ENCODE measurements at places on chromosomes 7 and 10.

GRCh38 chr10:60480865-60481563 is 91.3 kb upstream of the ANK3 start:
- no peak for DNase-seq

GRCh38 chr7:48755061-48755555 is 169.2 kb upstream of the CDC14C start:
- DNase-seq = no peak

DNA sequence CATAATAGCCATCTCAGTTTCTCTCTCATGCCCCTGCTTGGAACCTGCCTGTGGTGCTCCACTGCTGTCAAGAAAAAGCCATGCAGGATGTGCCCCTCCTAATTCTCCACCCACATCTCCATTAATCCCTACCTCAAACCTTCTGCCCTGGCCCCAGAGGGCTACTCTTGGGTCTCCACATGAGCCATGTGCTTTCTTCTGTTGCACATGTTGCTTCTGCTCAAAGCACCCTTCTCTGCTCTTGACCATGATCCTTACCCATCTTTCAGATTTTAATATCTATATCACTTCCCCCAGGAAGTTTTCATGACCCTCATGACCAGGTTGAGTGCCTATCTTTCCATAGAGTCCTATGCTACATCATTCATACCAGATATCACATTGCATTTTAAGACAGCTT is 514.2 kb downstream of the RPS24 start:
- no peak for DNase-seq

GRCh38 chr7:51476026-51476425 is 159.4 kb upstream of the COBL start:
- no peak for DNase-seq

- peak; percentile 78 for DNase-seq
Observed at GRCh38 chr10:78165617-78166016, 132.0 kb downstream of the RPS24 start.

GRCh38 chr10:75170215-75170614 is 40.4 kb upstream of the VDAC2 start:
- no peak for DNase-seq

DNA sequence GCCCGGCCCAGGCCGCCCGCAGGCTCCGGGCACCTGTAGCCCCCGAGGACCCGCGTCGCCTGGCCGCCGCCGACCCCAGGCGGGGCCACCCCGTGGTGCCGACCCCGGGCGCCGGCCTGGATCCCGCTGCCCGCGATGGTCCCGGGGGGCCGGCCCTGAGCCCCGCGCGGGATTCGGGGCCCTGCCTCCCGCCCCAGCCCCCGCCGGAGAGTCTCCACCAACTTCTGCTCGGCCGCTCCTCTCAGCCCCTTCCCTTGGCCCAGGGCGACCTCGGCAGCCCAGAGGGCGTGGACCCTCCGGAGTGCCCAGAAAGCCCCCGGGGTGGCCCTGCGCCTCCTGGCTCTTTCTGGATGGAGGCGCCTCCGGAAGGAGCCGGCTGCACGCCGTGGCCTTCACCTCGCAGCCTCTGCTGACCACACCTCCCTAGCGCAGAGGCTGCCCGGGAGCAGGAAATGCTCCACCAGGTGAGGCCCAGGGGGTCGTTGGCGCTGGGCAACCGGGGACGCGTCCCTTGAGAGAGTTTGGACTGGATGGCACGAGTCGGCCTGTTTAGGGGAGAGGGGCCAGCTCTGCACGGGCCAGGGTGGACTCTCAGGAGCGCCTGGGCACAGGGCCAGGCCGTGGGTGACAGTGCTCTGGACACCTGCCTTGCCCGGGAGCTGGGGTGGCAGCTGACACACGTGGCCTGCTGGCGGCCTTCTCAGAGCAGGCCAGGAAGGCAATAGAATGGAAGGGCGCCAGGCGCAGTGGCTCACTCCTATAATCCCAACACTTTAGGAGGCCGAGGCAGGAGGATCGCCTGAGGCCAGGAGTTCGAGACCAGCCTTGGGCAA is 529 bp downstream of the ZNF853 start:
- DNase-seq = peak; percentile 87

DNA sequence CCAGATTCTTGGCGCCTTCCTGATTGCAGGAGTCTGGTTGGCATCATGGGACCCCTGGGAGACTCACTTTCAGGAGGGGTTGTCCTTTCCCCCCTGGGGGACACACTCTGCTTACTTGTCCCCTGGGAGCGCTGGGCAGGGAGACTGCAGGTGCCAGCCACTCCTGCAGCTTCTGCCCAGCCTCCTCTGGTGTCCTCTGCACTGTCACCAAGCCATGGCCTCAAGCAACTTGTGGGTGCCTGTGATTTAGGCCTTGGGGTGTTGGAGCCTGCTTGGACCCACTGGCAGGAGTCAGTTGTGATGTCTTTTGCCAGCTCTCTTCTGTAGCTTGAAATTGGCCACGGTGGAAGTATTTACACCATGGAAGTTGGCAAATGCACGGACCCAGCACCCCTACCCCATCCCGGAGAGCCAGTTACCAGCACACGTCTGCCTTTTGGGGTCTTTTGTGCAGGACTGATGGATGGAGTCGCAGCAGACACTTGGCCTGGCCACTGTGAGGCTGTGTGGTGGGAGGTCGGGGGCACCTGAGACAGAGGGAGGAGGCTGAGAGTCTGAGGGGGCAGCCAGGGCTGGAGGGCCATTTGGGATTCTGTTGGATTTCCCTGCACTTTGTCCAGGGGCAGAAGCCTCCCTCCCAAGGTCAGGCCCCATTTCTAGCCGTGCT is 104.7 kb downstream of the LHPP start:
- DNase-seq = no peak

DNA sequence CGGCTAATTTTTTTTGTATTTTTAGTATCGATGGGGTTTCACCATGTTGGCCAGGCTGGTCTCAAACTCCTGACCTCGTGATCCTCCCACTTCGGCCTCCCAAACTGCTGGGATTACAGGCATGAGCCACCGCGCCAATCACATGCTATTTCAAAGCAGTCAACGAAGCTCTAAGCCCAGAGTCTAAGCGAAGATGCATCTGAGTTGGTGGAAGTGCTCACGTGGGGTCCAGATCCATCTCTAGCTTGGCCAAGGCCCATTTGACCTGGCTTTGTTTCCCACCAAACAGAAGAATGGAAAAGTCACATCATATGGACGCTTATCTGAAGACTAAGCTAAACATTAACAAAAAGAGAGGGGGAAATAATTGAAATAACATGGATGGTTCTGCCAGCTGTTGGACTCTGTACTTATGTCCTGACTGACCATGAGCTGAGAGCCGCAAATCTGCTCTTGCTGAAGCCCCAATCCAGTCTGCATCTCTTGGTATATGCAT is 3.8 kb upstream of the GTF2I start:
- DNase-seq = no peak

- no peak for DNase-seq
Observed at GRCh38 chr7:51182636-51183166, 133.9 kb downstream of the COBL start.

DNA sequence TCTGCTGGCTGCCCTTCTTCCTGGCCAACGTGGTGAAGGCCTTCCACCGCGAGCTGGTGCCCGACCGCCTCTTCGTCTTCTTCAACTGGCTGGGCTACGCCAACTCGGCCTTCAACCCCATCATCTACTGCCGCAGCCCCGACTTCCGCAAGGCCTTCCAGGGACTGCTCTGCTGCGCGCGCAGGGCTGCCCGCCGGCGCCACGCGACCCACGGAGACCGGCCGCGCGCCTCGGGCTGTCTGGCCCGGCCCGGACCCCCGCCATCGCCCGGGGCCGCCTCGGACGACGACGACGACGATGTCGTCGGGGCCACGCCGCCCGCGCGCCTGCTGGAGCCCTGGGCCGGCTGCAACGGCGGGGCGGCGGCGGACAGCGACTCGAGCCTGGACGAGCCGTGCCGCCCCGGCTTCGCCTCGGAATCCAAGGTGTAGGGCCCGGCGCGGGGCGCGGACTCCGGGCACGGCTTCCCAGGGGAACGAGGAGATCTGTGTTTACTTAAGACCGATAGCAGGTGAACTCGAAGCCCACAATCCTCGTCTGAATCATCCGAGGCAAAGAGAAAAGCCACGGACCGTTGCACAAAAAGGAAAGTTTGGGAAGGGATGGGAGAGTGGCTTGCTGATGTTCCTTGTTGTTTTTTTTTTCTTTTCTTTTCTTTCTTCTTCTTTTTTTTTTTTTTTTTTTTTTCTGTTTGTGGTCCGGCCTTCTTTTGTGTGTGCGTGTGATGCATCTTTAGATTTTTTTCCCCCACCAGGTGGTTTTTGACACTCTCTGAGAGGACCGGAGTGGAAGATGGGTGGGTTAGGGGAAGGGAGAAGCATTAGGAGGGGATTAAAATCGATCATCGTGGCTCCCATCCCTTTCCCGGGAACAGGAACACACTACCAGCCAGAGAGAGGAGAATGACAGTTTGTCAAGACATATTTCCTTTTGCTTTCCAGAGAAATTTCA is 1.7 kb downstream of the ADRB1 start:
- peak; percentile 77 for DNase-seq

DNA sequence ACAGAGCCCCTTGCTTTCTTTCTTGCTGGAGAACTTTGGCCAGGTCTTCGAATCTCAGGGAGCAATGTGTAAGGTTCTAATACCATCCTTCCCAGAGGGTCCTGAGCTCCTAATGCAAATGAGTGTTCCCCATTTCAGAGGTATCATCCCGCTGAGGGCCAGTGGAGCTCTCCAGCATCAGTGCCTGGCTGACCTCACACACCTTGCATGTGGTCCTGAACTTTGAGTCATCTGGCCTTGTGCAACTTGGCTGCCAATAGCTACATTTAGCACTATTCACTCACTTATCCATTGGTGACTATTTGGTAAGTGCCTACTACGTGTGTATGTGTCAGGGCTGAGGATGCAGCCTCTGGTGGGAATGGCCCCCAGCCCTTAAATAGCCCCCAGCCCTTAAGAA is 48.4 kb upstream of the HABP2 start:
- no peak for DNase-seq

GRCh38 chr10:100307684-100308083 is 21.2 kb upstream of the BLOC1S2 start:
- DNase-seq = no peak

DNA sequence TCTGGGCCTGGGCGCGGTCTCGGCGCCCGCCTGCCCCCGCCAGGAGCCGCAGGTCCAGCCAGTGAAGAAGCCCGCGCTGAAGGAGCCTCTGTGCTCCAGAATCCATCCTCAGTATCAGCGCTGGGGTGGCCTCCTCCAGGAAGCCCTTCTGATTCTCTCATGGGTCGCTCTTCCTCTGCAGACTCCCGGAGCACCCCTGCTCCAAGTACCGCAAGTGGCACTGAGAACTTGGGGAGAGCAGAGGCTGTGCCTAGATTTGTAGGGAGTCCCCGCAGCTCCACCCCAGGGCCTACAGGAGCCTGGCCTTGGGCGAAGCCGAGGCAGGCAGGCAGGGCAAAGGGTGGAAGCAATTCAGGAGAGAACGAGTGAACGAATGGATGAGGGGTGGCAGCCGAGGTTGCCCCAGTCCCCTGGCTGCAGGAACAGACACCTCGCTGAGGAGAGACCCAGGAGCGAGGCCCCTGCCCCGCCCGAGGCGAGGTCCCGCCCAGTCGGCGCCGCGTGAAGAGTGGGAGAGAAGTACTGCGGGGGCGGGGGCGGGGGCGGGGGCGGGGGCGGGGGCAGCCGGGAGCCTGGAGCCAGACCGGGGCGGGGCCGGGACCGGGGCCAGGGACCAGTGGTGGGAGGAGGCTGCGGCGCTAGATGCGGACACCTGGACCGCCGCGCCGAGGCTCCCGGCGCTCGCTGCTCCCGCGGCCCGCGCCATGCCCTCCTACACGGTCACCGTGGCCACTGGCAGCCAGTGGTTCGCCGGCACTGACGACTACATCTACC is at the start of gene ALOX5:
Gene ALOX5, plus strand, starts transcription at position 641 of the 774 bp plus-strand sequence. Its CDS starts 64 bp downstream, at position 705.
- DNase-seq = peak; percentile 90

DNA sequence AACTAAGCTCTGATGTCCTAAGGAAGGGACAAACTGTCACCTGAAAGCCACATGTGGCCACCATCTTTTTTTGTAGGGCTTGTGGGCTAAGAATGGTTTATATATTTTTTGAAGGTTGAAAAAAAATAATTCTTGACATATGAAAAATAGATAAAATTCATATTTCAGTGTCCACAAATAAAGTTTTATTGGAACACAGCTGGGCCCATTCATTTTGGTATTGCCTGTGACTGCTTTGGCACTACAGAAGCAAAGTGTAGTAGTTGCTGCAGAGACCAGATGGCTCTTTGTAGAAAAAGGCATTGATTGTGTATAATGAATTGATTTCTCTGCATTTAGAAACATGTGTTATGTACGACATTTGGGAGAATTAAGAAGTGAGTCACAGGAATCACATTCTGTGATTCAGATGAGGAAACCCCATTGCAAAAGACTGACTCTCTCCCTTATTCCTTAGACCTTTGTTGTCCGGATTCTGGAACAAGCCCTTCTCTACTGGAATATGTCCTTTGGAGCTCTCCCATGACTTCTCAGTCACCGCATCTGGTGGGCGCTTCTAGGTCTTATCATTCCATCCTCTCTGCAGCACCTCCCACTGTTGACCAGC is 438.7 kb downstream of the LRMDA start:
- DNase-seq = no peak

DNA sequence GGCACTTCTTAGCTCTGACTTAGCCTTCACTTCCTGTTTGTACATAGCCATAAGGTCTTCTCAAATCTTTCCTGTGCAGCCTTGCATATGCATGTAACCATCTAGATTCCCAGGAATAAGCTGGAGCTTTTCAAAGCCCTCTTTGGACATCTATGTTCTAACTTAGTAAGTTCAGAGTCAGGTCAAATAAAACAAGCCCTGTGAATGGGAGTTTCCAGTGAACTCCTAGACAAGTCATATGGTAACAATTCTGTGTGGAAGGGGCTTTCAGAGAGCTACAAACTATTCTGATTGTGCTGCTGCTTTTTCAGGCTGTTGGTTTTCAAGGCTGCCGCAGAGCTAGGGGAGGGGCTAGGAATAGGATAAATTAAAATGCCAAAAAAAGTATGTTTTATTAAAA is 208.4 kb upstream of the AKR1E2 start:
- DNase-seq = no peak

DNA sequence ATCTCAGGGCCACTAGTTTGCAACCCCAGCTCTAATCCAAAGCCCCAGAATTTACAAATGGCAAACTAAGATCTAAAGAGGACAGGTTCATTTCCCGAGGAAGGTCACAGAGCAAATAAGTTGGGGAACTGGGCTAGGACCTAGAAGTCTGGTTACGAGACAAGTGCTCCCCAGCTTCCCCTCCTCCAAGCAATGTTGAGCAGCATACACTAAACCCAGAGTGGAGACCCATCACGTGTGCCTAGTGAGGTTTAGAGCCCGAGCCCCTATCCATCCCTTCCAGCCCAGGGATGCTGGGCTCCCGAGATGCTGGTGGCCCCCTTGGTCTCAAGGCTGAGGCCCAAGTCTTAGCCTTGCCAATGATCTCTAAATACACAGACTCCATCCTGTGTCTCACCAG is 209.5 kb upstream of the ZMIZ1 start:
- no peak for DNase-seq

- peak; percentile 13 for DNase-seq
Observed at GRCh38 chr7:45968312-45968711, 47.2 kb upstream of the IGFBP3 start.
